ENCODE measurements at places on chromosomes 12 and 14.

DNA sequence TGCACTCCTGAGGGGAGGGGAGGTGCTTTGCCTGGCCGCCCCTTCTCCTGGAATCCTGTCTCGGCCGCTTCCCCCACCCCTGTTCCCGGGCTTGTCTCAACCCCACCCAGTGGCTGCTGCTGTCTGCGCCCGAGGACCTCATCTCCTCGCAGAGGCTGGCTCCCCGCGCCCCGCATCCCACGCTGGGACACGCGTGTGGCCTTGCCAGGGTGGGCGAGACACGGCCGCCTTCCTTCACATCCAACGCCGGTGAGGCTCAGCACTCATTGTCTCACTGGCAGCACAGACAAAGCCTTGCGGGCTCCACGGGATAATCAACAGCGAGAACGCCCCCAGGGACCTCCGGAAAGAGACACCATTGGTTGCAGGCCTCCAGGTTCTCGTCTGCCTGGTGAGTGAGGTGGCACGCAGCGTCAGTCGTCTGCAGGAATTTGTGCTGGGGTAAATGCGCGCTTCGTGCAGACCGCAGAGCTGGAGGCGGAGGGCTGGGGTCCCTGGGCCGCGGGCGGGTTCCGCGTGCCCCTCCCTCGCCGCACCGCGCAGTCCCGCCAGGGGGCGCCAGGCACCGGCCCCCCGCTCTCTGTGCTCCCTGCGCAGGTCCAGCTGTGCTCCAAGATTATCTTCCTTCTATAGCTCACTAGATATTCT is 26.8 kb downstream of the CCDC177 start:
- no peak for DNase-seq

- no peak for DNase-seq
Observed at GRCh38 chr14:93967637-93968250, 8.6 kb downstream of the ASB2 start.

DNA sequence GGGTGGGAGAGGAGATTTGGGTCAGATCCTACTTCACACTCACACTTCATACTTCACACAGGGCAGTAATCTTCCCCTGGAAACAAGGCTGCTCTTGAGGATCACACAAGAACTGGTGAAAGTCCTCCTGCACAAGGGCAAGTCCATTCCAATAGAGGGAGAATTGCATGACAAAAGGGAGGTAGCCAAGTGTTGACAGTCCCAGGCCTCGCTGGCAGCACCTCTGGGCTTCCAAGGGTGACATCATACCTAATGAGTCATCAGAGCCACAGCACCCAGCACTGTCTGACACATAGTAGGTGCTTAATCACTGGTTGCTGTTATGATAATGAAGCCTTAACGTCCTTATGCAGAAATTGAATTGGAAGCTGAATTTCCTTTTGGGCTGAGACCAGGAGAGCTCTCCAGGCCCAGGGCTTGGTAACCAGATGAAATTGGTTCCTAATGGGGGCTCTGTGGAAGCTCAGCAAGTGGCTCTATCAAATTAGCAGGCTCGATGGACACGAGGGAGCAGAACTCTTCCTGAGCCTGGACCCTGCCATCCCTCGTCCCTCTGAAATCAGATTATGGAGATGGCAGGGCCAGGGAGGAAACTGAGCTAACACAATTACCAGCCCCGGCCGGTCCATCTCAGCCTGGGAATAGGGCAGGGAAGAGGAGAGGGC is 58.8 kb upstream of the ACTN1 start:
- DNase-seq = no peak

- no peak for DNase-seq
Observed at GRCh38 chr12:16036073-16036472, 124.9 kb downstream of the DERA start.

GRCh38 chr14:103533999-103534575 is 5.1 kb downstream of the TRMT61A start:
- no peak for DNase-seq

- no peak for DNase-seq
Observed at GRCh38 chr12:47449797-47450196, 256.0 kb downstream of the RPAP3 start.

DNA sequence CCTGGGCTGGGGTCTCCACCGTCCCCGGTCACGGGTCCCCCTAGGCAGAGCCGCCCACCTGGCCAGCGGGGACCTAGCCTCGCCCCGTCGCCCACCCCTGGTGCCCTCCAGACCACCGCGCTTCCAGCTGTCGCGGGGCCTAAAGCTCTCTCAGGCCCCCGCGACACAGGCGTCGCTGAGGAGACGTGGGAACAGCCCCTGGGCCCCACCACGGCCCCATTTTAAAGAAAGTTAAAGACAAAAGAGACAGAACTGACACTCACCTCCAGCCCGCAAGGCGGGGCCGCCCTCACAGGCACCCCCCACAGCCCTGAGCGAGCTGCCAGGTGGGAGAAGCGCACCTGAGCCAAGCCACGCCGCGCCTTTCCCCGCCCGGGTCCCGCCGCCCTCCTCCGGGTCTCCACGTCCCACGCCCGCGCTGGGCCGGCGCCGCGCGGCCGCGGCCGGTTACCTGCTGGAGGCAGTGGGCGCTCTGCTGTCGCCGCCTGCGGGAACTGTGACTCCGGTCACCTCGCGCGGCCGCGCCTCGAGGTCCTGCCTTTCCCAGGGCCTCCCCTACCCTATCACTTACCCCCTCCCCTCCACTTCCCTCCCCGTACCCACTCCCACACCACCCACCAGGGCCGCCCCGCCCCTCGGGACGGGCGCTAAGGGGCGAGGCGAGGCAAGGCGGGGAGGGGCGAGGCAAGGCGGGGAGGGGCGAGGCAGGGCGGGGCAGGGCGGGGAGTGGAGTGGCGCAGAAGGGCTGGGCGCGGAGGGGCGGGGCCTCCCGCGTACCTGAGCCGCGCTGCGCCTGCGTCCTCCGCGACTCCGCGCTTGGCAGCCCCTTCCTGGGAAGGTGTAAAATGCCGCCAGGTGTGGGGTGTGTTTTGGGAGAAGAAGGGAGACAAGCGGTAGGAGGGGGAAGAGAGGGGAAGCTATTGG is 31.2 kb downstream of the TC2N start:
- DNase-seq = peak; percentile 81

- no peak for DNase-seq
Observed at GRCh38 chr14:105141486-105142281, 26.9 kb downstream of the JAG2 start.

- DNase-seq = no peak
Observed at GRCh38 chr14:81386290-81386745, 13.8 kb downstream of the STON2 start.

- DNase-seq = no peak
Observed at GRCh38 chr12:15679151-15679550, 110.0 kb downstream of the EPS8 start.

GRCh38 chr14:94707494-94707893 is 62.4 kb downstream of the GSC start:
- DNase-seq = no peak

- no peak for DNase-seq
Observed at GRCh38 chr12:110088936-110089335, 35.2 kb upstream of the IFT81 start.

- DNase-seq = peak; percentile 19
Observed at GRCh38 chr12:26940516-26941214, 2.4 kb downstream of the FGFR1OP2 start.

- DNase-seq = no peak
Observed at GRCh38 chr14:34619471-34619870, 10.5 kb downstream of the SNX6 start.

GRCh38 chr12:32398181-32398580 is 1.2 kb upstream of the FGD4 start:
- DNase-seq = no peak

DNA sequence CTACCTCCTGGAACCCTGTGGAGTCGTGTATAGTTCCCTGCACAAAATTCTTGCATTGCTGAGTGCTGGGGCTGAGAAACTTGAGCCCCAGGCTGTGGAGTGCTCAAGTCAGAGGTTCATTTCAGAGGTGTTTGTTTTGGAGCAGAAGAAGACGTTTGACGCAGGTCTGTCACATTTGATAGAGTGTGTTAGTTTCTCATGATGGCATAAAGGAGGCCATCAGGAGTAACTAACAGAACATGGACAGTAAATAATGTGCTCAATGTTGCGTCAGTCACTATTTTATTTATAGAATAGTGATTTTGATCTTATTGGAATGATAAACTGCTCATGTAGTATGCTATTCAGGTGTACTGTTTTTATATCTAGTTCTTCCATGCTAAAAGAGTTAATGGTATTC is 44.2 kb downstream of the OTOGL start:
- DNase-seq = no peak

DNA sequence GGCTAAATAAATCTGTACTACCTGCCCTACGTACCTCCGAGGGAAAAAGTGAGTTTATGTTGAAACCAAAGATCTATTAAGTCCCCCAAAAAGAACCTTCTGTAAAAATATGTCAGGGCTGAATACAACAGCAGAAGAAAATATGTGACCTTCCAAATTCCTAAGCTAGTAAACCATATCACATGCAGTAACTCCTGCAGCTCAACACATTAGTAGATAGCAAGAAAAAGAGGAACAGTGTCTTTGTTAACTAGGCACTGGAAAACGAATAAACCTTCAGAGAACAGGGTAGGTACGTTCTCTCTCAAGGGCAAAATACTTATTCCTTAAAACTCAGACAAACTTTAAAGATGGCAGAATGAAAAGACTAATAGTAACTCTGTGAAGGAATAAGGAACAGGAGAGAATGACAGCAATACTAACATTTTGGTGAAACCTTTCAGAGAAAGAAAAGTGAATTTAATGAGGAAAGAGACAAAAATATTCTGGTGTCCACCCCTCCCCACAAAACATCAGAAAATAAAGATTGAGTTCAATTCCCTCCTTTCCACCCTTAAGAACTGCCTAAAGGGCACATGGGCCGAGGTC is 18.0 kb downstream of the CBX5 start:
- no peak for DNase-seq

DNA sequence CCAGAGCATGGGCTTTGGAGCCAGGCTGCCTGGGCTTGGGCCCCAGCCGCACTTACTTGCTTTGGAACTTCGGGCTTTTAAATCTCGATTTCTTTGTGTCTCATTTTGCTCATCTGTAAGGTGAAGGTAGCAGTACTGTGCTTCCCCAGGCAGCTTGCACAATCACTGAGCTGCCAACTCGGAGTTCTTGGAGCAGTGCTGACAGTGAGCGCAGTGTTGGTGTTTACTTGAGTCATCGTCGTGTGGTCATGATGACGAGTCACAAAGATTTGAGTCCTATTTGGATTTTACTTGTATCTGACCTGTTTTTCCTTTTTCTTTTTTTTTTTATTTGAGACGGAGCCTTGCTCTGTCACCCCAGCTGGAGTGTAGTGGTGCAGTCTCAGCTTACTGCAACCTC is 31.3 kb upstream of the ATF1 start:
- no peak for DNase-seq

DNA sequence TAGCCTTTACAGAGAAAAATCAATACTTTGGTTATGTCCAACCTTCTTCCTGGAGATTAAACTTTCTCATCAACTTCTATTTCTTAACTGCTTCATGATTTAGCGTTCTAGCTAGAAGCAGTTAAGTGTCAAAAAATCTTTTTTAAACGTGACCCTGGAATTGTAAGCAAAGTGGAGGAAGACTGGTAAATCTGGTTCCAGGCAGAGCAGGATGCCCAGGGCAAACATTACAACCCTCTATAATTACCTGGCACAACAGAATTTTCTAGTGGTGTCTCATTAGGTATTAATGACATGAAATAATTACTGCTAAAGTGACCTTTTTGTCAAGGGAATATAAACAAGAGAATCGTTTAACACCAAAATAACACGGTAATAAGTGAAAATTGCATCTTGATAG is 320.8 kb downstream of the MED13L start:
- no peak for DNase-seq

DNA sequence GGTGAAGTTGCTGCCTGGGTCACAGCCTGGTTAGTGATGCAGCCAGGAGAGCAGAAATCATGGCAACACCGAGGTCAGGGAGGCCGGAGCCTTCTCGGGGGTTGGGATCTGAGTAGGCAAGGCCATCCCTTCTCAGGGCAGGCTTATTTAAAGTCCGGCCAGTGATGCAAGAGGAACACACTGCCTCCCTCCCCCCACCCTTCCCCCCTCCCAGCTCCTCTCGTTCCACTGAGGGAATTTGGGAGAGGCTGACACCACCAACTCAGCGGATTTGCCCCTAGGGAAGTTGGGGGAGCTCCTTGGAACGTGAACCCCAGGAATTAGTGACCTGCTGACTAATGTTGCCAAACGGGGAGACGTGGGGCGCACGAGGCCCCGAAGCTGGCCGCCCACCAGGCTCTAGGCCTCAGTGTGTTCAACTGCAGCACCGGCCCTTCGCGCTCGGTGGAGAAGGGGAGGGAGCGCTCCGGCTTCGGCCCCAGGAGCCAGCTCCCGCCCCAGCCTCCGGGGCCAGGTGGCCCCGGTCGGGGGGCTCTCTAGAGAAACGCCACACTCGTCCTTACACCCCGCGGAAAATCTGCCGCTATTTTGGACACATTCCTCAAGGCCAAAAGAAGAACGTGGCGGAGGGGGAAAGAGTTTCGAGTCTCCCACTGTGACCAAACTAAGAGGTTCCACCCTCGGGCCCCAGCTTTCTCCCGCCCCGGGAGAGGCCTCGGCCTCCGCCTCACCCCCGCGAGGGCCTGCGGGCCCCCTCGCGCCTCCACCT is 1.6 kb downstream of the CTDSP2 start:
- no peak for DNase-seq
